ENCODE measurements at places on chromosomes 13 and 19.

GRCh38 chr13:52723181-52723580, 16.4 kb downstream of the CNMD start:
- DNase-seq, result no peak

GRCh38 chr19:2083174-2083854, 12.8 kb downstream of the MOB3A start:
- no peak for DNase-seq

GRCh38 chr13:113005076-113005865, 36.3 kb downstream of the MCF2L start:
- DNase-seq, result no peak

- no peak for DNase-seq
Observed at GRCh38 chr13:26943748-26944147, 183.2 kb upstream of the GPR12 start.

- DNase-seq, result no peak
Observed at GRCh38 chr13:108961542-108962125, 332.2 kb downstream of the MYO16 start.

DNA sequence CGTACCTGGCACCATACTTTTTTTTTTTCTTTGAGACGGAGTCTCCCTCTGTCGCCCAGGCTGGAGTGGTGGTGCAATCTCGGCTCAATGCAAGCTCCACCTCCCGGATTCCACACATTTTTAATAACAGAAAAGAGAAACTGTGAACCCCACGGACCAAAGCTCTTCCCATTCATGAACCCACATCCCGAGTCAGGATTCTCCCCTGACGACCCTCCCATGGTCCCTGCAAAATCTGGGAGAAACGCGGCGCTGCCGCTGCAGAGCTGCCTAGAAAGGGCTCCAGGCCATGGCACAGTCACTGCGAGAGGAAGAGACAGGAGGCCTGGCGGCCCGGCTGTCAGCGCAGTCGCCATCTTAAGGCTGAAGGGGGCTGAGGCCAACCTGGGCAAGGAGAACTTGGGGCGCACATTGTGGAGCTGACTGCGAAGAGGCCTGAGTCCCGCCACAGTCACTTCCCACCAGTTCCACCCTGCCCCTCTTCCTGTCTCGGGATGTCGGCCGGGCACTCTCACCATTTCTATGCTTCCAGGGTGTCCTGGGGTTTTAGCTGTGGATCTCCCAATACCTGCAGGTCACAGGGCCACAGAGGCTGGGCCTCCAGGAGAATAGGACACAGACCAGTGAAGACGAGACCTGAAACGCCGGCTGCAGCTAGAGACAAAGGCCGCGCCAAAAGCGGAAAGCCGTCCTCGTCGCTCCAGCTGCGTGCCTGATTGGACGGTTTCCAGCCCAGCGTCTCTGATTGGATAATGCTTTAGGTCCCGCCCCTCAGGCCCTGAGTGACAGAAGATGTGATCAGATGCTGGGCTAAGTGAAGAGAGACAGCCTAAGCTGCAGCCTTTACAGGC, 71.0 kb downstream of the ZNF486 start:
- DNase-seq, result peak; percentile 83

GRCh38 chr19:45234089-45234869, 10.9 kb downstream of the EXOC3L2 start:
- DNase-seq, result no peak

DNA sequence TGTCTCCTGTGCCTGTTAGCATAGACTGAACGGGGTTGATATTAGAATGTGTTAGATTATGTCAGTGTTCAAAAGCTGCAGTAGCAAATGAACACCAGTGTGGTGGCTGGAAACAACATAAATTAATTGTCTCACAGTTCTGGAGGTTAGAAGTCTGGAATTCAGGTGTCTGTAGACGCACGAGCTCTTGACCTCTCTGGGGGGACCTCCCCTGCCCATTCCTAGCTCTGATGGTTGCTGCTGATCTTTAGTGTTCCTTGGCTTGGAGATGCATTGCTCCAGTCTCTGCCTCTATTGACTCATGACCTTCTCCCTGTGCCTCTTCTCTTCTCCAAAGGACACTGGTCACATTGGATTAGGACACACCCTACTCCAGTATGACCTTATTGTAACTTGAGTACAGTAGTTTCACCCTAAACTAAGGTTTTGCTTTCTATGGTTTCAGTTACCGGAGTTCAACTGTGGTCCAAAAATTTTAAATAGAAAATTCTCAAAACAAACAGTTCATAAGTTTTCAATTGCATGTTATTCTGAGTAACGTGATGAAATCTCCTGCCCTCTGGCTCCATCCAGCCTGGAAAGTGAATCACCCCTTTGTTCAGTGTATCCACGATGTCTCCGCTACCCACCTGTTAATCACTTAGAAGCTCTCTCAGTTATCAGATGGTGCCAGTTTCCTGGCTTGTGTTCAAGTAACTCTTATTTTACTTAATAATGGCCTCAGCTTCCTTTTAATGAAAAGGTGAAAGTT, 273.2 kb downstream of the MYO16 start:
- DNase-seq, result no peak

GRCh38 chr13:20227730-20228129, 4.4 kb downstream of the GJB6 start:
- no peak for DNase-seq

GRCh38 chr13:91986761-91987483, 588.5 kb downstream of the GPC5 start:
- no peak for DNase-seq

- DNase-seq, result no peak
Observed at GRCh38 chr13:43981091-43981490, 101.4 kb downstream of the LACC1 start.

Data from stimulated activated CD4-positive, alpha-beta T cell treated with anti-CD3 and anti-CD28 coated beads, Interleukin-4, amount 100 ng/mL, for 48 hours (primary cell).